Mesothelial cell of epicardium (in vitro differentiated cells): ENCODE measurements at places on chromosomes 13 and 19.

DNA sequence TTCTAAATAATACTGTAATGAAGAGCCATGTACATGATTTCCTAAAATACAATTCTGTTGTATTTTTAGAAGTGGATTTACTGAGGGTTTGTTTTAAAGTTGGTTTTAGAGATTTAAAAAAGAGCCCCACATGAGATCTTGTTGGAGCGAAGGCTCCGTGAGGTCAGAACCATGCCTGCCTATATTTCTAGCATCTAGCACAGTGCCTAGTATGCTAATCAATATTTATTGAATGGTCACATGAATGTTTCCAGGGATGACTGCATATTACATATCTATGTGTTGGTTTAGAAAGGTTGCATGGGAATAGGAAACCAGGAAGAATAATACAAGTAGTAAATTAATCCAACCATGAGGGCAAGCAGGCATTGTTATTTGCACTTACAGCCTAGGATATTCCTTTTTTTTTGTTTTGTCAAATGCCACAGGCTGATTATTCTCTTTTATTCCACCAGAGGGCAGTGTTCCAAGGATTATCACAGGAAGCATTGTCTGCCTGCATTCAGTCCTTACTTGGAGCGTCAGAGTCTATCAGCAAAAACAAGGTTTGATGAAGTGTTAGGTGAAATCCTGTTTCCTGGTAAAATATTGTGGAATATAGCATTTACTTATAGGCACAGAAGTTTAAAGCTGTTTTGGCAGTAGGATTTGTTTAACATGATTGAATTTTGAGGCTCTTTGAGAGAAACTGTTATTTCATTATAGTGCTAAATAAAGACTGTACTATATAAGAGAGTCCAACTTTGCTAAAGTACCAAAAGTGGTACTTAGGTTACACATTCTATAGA is 46.8 kb downstream of the COG3 start:
- H3K36me3 ChIP-seq, result peaks cover 21% of the 10 kb centered on the region
- no peak for DNase-seq
- no peaks in the 10 kb centered on the region for H3K27me3 ChIP-seq
- H3K4me3 ChIP-seq, result no peak overlapping the region
- no peak overlapping the region for H3K27ac ChIP-seq

DNA sequence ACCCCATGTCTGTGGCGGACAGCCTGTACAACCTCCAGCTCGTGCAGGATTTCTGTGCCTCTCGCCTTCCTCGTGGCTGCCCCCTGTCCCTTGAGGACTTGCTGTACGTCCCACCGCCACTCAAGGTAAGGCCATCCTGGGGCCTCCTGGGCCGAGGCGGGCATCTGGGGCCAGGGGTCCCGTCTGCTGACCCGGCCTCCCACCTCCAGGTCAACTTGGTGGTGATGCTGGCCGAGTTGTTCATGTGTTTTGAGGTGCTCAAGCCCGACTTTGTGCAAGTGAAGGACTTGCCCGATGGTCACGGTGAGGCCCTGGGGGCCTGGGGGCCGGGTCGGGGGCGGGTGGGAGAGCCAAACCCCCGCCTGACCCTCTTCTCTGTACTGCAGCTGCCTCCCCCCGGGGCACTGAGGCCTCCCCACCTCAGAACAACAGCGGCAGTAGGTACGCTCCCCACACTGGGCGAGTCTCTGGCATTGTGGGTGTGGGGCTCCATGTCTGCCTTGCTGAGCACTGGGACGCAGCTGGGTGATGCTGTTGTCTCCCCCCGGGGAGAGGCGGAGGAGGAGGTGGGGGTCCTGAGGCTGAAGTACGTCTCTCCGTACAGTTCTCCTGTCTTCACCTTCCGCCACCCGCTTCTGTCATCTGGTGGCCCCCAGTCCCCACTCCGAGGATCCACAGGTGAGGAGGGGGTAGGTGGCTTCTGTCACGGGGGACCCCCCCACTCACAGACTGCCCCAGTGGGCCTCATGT is 15.0 kb downstream of the CAMSAP3 start:
- DNase-seq, result no peak
- H3K27ac ChIP-seq, result no peak overlapping the region
- peaks cover 12% of the 10 kb centered on the region for H3K36me3 ChIP-seq

GRCh38 chr13:34808649-34809048 is 133.4 kb upstream of the NBEA start:
- no peak overlapping the region for H3K27ac ChIP-seq
- no peak overlapping the region for H3K4me3 ChIP-seq
- H3K36me3 ChIP-seq, result peaks cover 19% of the 10 kb centered on the region
- H3K27me3 ChIP-seq, result no peaks in the 10 kb centered on the region

GRCh38 chr19:51811344-51811743 is 16.4 kb downstream of the FPR3 start:
- no peak overlapping the region for H3K27ac ChIP-seq
- H3K4me3 ChIP-seq, result no peak overlapping the region
- H3K27me3 ChIP-seq, result no peaks in the 10 kb centered on the region

DNA sequence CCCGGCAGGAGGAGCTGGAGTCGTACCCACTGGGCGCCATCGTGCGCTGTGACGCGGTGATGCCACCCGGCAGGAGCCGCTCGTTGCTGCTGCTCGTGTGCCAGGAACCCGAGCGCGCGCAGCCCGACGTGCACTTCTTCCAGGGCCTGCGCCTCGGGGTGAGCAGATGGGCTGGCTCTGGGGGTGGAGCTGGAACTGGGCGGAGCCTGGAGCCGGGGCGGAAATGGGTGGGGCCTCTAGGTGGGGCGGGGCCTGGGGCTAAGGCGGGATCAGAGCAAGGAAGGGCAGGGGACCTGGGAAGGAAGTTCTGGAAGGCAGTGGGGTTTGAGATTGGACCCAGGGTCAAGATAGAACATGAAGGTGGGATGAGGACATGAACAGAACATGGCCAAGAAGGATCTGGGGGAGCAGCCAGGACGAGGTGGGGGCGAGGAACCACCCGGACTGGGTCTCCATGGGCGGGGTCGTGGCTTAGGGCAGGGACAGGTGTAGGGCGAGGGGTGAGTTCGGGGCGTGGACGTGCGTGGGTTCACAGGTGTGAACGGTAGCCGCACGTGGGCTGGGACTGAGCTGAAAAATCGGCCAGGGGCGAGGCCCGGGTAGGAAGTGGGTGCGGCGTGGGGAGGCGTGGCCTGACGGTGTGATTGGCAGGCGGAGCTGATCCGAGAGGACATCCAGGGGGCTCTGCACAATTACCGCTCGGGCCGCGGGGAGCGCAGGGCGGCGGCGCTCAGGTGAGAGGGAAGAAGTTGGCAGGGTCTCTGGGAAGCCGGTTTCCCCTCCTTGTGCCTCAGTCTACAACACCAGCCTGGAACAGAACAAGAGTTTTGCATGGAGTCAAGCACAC is 4.7 kb downstream of the EPS8L1 start:
- H3K4me1 ChIP-seq, result peaks cover 36% of the 10 kb centered on the region
- peaks cover 67% of the 10 kb centered on the region for H3K27me3 ChIP-seq
- peaks cover 15% of the 10 kb centered on the region for H3K36me3 ChIP-seq
- peak; percentile 75 for DNase-seq
- H3K4me3 ChIP-seq, result peak overlapping the region; percentile 65
- peak overlapping the region; percentile 87 for H3K27ac ChIP-seq

DNA sequence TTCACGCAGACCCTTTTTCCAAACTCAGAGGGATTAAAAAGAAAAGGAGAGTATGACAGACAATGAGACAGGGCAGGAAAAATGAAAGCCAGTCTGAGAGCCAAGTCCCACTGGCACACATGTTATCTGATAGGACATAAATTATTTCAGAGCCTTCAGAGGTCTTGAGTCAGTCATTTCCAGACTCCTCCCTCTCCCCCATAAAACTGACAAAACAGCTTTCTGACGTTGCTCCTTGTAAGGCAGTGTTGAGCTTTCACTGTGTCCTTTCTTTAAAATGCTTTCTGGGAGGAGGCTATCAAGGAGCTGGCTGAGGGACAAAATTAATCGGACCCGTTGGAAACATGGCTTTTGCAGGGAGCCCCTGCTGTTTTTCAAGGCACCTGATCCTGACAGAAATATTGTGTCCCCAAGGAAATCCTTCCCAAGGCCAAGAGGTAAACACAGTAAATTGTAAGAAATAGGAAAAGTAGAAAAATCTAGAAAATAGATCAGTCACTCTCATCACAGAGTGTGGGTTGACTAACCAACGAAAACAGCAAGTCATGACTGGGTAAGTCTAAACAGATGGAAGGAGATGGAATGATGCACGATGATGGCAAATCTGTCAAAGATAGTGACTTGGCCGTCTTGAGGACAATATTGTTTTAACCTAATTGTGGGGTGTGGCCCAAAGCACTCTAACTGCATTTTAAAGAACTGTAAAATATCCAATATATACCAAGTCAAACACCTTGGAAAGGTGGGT is 89.7 kb downstream of the DCT start:
- no peak overlapping the region for H3K4me3 ChIP-seq
- peak overlapping the region; percentile 32 for H3K27ac ChIP-seq
- peaks cover 16% of the 10 kb centered on the region for H3K36me3 ChIP-seq
- no peak for DNase-seq
- H3K4me1 ChIP-seq, result peaks cover 8% of the 10 kb centered on the region
- H3K27me3 ChIP-seq, result no peaks in the 10 kb centered on the region

GRCh38 chr13:40624383-40624782 is 42.1 kb downstream of the FOXO1 start:
- H3K27me3 ChIP-seq, result no peaks in the 10 kb centered on the region
- peak overlapping the region; percentile 76 for H3K27ac ChIP-seq
- H3K36me3 ChIP-seq, result peaks cover 6% of the 10 kb centered on the region
- no peak for DNase-seq
- no peak overlapping the region for H3K4me3 ChIP-seq

DNA sequence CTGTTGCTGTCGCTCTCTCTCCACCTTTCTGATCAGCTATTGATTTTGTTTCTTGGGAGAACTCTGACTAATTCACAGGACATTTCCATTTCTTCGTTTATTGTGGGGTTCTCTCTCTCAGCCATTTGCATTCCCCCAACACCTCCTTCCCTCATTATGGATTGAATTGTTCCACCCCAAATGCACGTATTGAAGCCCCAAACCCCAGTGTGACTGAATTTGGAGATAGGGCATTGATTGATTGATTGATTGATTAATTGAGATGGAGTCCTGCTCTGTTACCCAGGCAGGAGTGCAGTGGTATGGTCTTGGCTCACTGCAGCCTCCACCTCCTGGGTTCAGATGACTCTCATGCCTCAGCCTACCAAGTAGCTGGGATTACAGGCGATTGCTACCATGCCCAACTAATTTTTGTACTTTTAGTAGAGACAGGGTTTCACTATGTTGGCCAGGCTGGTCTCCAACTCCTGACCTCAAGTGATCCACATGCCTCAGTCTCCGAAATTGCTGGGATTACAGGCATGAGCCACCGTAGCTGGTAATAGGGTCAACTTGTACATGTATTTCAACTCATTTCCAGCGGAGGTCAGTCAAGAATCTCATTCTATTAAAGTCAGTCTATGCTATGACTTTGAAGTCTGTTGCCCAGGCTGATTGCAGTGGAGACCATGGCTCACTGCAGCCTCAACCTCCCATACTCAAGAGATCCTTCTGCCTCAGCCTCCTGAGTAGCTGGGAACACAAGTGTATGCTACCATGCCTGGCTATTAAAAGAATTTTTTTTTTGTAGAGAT is 13.6 kb downstream of the NFILZ start:
- no peaks in the 10 kb centered on the region for H3K4me1 ChIP-seq
- no peaks in the 10 kb centered on the region for H3K36me3 ChIP-seq
- no peak overlapping the region for H3K27ac ChIP-seq
- H3K4me3 ChIP-seq, result no peak overlapping the region
- no peak for DNase-seq

GRCh38 chr19:47757617-47758442 is 12.5 kb downstream of the NOP53 start:
- H3K4me3 ChIP-seq, result no peak overlapping the region
- no peaks in the 10 kb centered on the region for H3K27me3 ChIP-seq
- H3K36me3 ChIP-seq, result peaks cover 35% of the 10 kb centered on the region
- no peak overlapping the region for H3K27ac ChIP-seq
- DNase-seq, result no peak
